AG10803 (cell line): ENCODE measurements at places on chromosomes 16 and 17.
A peak's percentile ranks its signal among the peaks of the same experiment; 100 is the strongest.

GRCh38 chr17:71970312-71970711 is 150.5 kb upstream of the SOX9 start:
- DNase-seq = no peak

DNA sequence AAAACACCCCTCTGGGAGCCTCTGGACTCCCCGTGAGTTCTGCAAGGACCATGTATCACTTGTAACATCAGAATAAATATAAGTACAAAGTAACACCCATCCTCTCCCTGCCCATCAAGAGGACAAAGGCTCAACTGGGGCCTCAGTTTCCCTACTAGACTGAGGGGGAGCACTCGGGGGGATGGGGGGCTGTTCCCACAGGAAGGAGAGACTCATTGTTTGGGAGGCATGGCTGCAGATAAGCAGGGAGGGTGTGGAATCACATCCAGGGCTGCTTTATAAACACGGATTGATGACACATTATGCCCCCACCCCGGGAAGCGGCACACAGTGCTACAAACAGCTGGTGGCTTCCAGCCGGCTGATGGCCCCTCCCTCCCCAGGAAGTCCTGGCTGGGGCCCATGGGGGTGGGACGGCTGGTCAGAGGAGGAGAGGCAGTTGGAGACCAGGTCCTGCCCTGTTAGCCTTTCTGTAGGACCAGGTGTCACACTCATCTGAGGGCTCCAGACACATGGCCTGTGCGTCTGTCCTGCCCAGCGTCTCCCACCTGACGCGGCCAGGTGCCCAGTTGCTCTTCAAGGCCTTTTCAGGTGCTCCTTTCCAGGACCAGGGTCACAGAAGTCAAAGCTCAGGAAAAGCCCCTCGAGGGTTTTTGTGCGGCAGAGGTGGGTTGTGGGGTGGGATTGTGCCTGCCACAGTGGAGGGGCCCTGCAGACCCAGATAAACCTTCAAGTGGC is 1.3 kb upstream of the MPG start:
- DNase-seq = peak; percentile 79

DNA sequence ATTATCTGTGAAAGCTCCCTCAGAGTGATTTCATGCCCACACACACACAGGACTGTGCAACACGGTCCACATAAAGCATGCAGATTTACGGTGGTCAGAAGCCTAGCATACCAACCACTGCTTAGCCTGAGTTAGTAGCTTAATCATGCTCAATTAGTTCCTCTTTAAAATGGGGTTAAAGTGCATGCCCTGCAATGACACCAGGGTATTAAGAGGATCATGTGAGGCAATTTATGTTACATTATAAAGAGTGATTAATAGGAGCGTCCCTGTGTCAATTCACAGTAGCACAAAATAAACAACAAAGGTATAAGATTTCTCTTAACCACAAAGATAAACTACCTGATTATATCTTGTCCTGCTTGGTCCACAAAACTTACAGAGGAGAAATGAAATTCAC is 39.8 kb downstream of the C17orf67 start:
- DNase-seq = no peak

DNA sequence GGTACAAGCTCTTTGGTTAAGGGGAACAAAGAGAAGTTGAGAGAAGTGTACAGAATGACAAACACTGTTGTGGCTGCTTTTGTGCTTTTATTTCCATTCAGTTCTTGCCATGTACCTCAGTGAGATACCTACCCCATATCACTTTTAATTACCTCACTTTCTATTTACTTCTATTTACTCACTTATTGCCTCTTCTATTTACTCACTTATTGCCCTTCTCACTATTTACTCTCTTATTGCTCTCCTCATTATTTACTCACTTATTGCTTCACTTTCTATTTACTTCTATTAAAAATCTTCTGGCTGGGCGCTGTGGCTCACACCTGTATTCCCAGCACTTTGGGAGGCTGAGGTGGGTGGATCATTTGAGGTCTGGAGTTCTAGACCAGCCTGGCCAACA is 41.9 kb downstream of the MBTD1 start:
- no peak for DNase-seq

GRCh38 chr17:1331708-1332107 is 52.2 kb downstream of the TRARG1 start:
- DNase-seq = no peak

GRCh38 chr17:79549141-79549915 is 61.5 kb downstream of the RBFOX3 start:
- no peak for DNase-seq

DNA sequence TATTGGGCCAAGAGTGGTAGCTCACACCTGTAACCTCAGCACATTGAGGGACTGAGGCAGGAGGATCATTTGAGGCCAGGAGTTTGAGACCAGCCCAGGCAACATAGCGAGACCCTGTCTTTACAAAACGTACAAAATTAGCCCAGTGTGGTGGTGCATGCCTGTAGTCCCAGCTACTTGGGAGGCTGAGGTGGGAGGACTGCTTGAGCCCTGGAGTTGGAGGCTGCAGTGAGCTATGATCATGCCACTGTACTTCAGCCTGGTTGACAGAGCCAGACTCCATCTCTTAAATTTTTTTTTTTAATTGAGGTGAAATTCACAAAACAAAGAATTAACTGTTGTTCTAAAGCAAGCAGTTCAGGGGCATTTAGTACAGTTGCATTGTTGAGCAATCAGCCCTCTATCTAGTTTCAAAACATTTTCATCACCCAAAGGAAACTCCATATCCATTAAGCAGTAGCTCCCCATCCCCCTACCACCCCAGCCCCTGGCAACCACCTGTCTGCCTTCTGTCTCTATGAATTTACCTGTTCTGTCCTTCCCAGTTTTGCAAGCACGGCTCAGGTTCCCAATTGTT is 15.6 kb downstream of the SNX29 start:
- DNase-seq = no peak

- DNase-seq = no peak
Observed at GRCh38 chr17:27218719-27219488, 75.0 kb upstream of the WSB1 start.

DNA sequence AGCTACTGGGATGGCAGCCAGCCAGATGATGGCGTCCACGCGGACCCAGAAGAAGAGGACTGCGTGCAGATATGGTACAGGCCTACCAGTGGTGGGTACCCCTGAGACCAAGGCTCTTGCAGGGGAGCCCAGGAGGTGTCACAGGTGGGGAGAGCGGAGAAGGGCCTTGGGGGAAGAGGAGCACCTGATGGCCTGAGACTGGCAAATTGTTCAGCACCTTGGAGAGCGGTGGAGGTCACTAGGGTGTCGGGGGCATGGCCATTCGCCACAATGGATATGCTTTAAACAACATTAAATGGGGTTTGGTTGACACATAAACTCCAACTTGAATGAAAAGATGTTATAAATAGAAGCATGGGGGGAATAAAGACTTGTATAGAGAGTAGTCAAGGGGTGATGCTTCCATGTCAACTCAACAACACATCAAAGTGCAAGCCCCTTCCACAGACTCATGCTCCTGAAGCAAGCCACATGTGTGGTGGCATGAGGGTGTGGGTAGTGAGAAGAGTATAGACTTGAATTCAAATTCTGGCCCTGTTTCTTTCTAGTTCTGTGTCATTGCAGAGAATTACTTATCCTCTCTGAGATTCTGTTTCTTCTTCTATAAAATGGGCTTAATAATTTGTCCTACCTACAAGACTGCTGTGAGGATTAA is 22.2 kb downstream of the CLEC19A start:
- no peak for DNase-seq

DNA sequence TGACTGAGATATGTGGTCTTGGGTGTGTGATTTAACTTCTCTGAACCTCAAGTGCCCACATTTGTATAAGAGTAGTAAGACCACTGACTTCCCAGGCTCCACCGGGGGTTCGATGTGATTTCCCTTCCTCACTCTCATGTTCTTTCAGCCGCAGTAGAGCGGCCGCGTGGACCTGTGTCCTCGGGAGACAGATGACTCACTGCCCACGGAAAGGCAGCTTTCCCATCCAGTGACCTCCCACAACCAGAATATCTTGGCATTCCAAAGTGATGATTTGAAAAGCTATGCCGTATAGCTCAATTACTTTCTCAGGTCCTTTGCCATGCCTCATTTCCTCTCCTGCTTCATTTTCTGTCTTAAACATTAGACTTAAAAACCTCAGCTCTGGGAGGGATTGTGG is 73.6 kb downstream of the IL21R start:
- DNase-seq = peak; percentile 89

DNA sequence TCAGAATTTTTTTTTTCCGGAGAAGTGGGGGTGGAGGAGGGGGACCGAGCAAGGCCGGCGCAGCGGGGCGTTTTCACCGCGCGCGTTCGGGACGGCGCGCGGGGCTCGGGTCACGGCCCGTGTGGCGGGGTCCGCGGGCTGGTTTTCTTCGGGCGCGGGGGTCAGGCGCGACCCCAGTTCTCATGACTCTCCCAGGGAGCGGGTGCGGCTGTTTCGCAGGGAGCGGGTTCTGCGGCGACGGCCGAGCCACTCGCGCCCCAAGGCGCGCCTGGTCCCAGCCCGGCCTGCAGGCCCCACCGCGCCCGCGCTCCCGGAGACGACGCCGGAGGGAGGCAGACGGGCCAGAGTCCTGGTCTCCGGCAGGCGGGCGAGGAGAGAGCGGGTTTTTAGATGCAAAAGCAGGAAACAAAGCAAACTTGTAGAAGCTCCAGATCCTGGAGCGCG is 1.0 kb downstream of the BAHCC1 start:
- peak; percentile 8 for DNase-seq

GRCh38 chr17:56098746-56099145 is 54.5 kb upstream of the ANKFN1 start:
- DNase-seq = no peak

DNA sequence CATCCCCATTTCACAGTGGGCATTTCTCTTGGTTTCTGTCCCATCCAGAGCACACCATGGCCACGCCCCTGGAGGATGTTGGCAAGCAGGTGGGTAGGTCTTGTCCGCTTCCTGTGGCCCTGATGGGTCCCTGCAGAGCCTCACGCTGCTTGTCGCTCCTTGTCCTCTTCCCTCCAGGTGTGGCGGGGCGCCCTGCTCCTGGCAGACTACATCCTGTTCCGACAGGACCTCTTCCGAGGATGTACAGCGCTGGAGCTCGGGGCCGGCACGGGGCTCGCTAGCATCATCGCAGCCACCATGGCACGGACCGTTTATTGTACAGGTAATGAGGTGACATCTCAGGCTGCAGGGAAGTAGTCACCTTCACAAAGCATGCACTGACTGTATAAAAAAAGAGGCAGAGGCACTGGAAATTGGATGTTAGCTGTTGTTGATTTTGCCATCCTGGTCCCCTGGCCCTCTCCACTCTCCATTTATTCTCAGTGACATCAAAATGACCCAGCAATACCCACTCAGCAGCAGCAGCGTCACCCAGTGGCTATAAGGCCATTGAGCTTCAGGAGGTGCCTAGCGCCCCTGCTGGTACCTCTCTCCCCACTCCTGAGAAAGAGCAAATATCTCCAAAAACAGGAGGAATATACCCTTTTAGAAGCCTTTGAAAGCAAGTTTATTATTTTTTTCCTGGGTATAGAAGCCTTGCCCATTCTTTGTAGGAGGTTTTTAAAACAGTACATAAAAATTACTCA is 13.7 kb downstream of the METTL22 start:
- peak; percentile 25 for DNase-seq

- DNase-seq = no peak
Observed at GRCh38 chr17:74362069-74362405, 369 bp upstream of the BTBD17 start.

GRCh38 chr17:65389426-65389825 is 172.0 kb downstream of the AXIN2 start:
- DNase-seq = peak; percentile 52

DNA sequence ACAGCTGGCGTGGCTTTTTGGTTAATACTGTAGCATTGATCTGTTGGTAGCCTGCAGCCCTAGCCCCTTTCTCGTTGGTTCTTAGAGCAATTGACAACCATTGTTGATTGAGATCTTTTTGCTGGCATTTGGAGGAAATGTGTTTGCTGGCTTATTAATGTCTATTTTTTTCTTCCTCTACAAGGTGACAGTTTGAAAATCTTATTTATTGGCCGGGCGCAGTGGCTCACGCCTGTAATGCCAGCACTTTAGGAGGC is 1.8 kb downstream of the ATXN2L start:
- no peak for DNase-seq

DNA sequence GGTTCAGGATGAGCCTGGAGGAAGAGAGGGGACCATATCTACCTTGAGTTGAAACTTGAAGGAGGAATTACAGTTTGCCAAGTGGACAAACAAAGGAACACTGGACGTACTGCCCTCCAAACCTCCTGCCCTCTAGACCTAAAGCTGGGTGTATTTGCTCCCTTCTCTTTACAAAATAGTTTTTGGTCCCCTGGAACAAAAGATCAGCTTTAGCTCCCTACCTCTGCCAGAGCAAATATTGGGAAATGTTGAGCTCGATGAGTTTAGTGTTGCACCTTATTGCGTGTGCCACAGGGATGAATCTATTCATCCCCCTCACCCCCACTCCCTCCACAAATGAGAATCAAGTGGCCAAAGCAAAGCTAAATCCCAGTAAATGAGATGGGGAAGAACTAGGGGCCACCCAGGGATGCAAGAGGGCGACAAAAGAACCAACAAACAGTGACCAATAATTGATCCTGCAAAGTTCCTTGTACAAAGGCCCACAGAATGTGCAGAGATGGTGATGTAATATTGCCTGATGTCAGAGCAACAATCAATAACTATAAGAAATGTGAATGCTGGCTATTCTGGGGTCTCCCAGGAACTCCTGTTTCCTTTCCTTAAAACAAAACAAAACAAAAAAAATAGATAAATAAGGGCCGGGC is 17.2 kb upstream of the TAT start:
- no peak for DNase-seq

GRCh38 chr17:64115043-64115698 is 14.8 kb downstream of the ERN1 start:
- DNase-seq = peak; percentile 59

- no peak for DNase-seq
Observed at GRCh38 chr17:56114469-56114868, 38.8 kb upstream of the ANKFN1 start.

DNA sequence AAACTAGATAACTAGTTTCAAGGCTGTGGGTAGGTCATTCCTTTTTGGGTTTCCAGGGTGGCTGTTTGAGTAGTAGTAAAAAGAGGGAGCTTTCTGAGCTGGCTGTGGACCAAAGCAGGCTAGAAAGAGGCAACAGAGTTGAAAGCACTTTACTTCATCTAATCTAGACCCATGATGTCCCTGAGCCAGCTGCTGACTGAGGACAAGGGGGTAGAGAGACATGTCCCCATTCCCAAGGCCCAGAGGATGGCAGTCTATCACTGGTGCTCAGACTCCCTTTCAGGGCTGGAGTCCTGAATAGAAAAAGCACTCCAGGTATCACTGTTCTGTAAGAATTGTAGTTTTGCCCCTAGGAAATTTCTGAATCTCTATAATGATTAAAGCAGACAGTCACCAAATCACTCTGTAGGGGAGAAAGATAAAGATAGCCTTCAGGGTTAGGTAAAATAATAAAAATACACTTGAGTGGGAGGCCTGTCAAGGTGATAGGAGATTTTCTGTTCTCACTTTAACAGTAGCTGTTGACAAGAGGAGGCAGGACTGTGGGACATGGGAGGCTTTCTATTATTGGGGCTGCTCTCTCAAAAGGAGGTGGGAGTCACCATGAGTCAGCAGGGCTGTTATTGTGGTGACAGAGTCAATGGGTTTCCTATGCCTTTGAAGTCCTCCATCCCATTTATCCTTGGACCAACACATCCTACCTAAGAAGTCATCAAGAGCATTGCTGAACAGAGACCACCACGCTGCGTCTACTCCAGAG is 190.2 kb upstream of the MPHOSPH6 start:
- DNase-seq = no peak
